Posterior cingulate gyrus (tissue), 11 donors: ENCODE measurements at places on chromosomes 13 and 19.

DNA sequence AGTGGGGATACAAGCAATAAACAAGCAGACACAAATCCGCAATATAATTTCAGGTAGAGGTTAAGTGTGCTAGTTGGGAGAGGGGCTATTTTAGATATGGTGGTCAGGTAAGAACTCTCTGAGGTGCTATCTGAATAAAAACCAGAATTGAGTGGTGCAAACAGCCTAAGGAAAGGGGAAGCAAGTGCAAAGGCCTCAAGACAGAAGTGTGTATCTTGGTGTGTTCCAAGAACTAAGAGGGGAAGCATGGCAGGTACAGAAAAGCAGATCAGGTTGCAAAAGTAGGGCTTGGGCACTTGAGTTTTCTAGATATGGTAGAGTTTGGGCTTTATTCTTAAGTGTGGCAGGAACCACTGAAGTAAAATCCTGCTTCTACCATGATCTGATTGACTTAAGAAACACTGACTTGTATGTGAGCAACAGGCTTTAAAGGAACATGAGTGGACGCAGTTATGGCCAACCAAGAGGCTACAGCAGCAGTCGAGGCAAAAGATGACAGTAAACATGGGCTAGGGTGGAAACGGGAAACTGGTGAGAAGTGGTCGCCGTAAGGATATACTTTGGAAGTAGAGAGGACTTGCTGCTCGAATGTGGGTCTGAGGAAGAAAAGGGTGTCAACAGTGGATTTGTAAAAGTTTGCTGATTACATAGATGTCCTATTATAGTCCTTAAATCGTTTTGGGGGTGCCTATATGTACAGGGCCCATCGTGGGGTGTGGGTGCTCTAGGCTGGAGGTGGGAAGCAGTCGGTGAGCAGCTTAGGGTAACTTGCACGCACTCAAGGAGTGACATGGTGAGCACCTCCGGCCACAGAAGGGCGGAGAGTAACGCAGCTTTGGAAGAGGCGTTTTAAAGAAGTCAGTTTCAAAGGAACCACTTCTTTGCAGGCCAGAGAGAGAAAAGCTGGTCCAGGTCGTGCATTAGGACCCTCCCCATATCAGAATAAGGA is 677 bp downstream of the TGDS start:
- DNase-seq = no peak

DNA sequence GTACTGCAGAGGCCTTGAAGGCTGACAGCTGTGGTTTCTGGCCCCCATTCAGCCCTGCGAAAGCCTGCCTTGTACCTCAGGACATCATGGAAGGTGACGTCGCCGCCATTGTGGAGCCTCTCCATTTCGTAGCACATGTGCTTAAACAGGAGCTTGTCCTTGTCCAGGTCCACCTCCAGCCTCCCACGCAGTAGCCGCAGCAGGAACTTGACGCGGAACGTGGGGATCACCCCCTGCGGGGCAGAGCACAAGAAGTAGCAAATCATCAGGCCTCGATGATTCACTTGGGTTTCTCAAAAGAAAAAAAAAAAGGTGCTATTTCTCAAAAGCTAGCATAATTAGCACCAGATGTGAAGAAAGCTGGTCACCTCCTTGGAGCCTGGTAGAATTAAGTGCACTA is 351.0 kb downstream of the NALCN start:
- DNase-seq = no peak

GRCh38 chr19:2049741-2050348 is 1.2 kb downstream of the MKNK2 start:
- DNase-seq = no peak

DNA sequence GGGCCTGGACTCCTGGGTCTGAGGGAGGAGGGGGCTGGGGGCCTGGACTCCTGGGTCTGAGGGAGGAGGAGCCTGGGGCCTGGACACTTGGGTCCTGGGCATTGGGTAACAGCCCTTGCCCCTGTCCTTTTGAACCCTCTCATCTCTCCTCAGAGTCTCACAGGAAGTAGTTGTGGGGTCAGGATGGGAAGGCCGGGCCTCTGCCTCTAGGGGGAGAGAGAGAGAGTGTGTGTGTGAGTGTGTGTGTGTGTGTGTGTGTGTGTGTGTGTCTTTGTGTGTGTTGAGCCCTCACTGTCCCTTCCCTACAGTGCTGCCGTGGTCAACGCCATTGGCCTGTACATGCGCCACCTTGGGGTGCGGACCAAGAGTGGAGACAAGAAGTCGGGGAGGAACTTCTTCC is 10.9 kb downstream of the ARHGEF1 start:
- no peak for DNase-seq

DNA sequence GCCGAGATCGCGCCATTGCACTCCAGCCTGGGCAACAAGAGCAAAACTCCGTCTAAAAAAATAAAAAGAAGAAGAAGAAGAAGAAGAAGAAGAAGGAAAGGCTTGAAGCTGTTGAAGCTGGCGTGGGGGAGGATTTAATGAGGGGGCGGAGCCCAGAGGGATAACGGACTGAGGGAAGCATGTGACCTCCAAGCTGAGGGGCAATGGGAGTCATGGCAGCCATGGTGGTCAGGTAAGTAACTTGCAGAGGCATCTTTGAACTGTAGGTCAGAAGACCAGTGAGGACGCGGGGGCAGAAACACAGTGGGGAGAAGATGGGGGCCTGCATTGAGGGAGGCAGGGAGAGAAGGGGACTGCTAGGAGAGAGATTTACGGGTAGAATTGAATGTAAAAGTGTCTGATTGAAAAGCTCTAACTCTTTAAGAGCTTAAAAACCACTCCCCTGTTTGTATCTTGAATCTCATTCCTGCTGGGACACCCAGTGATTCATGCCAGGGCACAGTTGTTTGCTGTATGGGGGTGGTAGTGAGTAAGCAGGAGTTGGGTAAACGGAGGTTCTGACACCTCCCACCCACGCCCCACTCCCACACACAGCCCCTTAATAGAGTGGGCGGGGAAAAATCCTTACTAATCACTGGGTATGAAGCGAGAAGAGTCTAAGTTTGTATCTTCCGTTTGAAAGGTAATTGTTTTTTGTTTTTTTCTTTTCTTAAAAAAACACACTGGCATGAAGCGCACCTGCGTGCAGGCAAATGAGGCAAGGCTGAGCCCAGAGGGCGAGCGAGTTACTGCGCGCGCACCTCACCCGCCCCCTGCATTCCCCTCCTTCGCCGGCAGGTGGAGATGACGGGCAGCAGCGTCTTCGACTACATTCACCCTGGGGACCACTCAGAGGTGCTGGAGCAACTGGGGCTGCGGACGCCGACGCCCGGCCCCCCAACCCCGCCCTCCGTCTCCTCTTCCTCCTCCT is 13.0 kb downstream of the TMEM160 start:
- DNase-seq = peak; percentile 98

DNA sequence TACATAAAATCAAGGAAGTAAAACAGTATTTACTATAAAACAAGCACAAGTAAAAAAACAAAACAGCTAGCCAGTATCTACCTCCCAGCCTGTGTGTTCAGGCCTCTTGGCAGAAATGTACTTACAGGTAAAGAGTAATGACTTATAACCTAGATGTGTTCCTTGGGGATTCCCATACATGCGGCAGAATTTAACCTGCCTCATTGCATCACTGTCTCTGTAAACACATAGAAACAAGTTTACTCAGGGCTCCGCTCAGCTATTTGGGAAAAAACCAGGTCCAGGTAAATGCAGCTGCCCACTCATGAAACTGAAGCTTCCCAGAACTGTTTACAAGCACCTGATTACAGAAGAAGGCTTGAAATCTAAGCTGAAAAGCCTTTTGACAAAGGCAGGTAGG is 50.7 kb upstream of the SERP2 start:
- no peak for DNase-seq

GRCh38 chr13:25291691-25292090 is 4.4 kb upstream of the MTMR6 start:
- no peak for DNase-seq

GRCh38 chr13:45718063-45718462 is 15.9 kb downstream of the CBY2 start:
- DNase-seq = no peak

DNA sequence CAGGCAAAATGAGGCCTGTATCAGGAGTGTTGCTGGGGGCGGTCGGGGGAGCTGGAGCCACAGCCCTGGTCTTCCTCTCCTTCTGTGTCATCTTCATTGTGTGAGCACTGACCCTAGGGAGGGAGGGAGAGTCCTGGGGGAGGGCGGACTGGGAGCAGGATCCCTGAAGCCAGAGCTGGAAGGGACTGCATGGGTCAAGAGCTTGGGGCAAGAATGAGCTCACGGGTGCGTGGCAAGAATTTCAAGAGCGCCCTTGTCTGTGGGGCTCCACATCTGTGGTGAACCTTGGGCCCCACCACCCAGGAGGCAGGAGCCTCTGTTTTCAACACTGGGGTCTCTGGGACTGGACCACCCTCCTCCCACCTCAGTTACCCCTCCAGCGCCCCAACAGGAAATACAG is 4.7 kb downstream of the SIGLEC7 start:
- no peak for DNase-seq

GRCh38 chr13:67146523-67147130 is 83.5 kb downstream of the PCDH9 start:
- DNase-seq = no peak

DNA sequence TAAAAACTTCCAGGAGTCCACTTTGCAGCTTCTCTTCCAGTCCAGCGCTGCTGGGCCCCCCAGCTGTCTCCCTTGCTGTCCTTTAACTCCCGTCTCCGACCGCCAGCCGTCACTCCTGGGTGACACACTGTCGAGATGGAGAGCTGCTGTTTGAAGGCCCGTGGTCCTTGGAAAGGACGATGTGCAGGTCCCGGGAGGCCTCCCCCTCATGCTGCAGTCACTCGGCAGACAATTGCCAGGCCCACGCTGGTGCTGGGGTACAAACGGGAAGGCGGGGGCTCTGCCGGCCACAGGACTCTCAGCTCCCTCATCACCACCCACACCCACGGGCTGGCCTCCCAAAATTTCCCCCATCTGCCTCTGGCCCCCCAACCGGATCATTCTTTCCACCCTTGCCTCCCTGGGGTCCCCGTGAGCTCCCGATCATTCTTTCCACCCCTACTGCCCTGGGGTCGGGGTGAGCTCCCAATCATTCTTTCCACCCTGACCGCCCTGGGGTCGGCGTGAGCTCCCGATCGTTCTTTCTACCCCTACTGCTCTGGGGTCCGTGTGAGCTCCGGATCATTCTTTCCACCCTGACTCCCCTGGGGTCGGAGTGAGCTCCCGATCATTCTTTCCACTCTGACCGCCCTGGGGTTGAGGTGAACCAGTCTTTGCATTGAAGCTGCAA is 16.0 kb upstream of the ZNF554 start:
- DNase-seq = no peak

- peak; percentile 72 for DNase-seq
Measured at GRCh38 chr13:21691500-21691899, 20.6 kb downstream of the FGF9 start.

DNA sequence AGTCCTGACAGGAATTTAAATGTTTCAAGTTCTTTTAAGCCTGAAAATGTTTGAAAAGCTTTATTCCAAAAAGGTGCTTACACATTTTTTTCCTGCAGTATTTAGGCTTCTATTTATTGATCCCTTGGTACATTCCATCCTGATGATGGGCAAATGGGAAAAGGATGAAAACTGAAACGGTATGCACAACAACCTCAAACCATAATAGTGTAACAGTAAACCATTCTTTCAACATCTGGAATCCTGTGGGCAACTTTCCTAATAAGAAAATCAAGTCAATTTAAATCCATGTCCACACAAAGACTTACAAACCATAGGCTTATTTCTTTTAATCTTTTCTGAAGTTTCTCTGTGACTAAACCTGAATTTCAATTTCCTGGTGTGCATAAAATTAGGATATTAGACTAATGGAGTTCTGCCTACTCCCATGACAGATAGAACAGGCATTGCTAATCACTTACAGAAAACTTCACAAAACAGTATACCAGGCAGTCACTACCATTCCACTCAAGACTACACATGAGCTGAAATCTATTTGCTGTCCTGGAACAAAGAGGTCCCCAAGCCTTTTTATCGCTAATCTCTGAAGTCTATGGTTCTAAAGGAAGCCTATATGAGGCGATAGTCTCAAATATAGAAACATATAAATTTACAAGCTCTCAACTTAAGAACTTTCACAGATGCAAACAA is 103.3 kb downstream of the DLEU7 start:
- no peak for DNase-seq

GRCh38 chr19:2266183-2266993 is 10.2 kb upstream of the JSRP1 start:
- peak; percentile 78 for DNase-seq

GRCh38 chr19:32233091-32233490 is 112.3 kb upstream of the ZNF507 start:
- no peak for DNase-seq

DNA sequence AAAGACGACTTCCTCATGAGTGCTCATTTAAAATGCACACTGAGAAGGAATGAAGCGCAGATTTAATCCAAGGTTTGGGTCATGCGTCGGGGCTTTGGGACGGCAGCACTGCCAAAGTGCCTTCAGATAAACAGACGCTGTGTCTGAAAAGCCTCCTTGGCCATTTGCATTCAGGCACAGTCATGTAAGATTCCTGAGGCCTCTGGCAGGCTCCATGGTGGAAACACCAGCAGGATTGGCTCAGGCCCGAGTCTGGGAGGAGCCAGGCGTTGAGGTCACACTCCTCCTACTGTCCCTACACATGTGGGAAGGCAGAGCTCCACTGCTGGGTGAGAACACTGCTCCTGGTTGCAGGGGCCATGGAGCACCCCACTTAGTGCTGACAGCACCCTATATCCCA is 113.3 kb upstream of the KL start:
- peak; percentile 26 for DNase-seq

DNA sequence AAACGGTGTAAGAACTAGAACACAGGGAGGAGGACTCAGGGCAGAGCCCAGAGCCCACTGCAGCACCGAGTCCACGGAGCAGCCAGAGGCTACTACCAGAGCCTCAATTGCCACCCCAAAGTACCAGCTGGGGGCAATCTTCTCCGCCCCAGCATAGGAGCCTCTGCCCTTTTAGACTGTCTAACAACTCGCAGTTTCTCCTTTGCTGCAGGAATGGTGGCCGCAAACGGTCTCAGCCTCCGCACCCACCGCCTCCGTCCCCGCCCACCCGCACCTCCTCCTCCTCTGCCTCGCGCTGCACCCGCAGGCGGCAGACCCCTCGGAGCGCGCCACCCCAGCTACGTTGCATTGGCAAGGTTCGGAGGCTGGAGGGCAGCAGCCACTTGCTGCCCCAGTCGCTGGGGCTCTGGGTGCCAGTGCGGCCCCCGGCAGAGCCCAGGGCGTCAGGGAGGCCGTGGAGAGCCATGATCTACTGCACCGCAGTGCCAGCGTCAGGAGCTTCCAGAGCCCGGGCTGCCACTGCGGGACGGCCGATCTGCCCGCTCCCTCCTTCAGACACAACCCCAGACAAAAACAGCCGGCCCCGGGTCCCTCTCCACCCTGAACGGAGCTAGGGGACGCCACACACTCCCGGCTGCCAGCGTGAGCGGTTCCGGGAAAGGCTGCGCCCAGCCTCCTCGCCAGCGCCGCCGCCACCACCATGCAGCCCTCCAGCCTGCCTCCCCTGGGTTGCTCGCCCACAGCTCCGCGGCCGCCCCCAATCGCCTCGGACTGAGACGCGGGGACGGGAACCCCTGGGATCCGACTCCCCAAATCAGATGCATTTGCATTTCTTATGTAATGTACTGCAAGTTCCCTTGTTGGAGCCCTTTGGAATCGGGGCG is 1.8 kb downstream of the FGF14 start:
- DNase-seq = no peak

GRCh38 chr19:4693471-4694121 is 23.5 kb upstream of the MYDGF start:
- no peak for DNase-seq
